Stimulated activated CD8-positive, alpha-beta memory T cell treated with anti-CD3 and anti-CD28 coated beads, Interleukin-4, amount 100 ng/mL, for 48 hours (primary cell): ENCODE measurements at places on chromosomes 5 and 9.
A peak's percentile ranks its signal among the peaks of the same experiment; 100 is the strongest.

- DNase-seq = no peak
These were observed 428.3 kb downstream of the DNAH5 start for GRCh38 chr5:13516195-13516594.

DNA sequence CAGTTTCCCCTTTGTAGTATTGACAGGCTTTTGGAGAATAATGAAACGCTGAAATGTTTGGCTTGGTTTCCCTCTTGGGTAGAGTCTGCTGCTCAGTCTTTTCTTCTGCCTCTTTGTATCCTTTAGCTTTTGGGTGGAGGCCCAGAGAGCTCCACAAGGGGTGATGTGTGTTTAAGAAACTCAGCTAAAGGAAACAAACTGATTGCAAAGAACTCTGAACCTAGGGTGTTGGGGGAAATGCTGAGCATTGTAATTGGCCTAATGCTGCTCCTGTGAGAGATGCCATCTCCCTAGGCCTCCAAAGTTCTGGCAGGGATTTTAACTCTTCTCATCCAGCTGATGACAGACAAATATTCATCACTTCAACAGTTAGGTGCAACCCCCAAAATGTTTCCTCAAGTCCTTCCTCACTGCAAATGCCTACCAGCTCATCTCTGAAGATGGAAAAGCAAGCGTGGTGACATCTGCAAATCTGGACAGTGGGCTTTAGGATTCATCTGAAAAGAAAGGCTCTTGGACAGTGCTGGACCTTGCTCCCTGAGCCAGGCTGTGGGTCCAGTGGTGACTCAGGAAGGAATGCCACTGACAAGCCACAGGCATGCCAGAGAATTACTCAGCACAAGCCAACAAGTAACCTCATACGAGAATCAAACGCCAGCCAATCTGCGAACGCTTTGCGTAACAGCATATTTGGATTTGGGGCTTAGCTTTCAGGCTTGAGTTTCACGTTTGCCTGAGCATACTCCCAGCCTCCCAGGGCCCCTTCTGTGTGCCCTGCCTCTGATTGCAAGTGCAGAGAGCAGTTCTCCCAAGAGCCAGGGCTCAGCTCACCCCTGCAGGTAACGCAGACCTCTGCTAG lies 30.5 kb upstream of the ZSWIM6 start:
- DNase-seq = no peak

GRCh38 chr5:105877592-105877991 lies 1793.1 kb downstream of the EFNA5 start:
- DNase-seq = no peak

GRCh38 chr9:91425271-91425670 lies 1.6 kb upstream of the NFIL3 start:
- no peak for DNase-seq

GRCh38 chr9:16312962-16313546 lies 557.4 kb downstream of the BNC2 start:
- DNase-seq = no peak

GRCh38 chr9:76374783-76375559 lies 19.3 kb downstream of the RFK start:
- DNase-seq = no peak

DNA sequence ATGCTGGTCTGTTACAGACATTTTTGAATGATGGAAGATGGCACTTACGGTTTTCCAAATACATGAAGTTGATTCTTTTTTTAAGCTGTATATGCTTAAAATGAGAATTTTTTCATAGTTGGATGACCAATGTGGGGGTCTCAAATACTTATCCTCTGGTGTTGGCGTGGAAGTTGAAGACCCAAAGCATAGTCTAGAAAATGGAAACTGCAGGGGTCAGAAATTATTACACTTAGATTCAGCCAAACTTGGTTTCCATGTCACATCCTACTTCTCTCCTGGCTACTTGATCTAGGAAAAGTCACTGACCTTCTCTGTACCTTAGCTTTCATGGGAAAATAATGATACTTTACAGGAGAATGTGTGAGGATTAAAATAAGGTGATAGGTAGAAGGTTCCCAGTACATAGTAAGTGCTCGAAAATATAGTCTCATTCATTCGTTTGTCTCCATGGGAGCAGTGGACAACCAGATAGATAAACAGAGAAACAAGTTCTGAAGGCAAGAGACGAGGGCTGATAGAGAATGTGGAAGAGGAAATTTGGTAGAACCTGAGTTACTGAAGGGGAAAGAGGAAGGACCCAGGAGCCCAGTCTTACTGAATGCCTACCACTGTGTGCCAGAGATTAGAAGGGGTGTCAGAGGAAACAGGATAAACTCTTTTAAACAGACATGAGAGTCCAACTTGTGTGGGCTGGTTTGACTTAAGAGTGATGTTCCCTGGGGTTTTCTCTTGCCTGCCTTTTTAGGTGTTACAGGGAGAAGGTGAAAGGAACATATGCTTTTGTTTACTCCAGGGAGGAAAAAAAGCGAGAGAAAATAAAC lies 560.3 kb upstream of the KLF4 start:
- DNase-seq = no peak

DNA sequence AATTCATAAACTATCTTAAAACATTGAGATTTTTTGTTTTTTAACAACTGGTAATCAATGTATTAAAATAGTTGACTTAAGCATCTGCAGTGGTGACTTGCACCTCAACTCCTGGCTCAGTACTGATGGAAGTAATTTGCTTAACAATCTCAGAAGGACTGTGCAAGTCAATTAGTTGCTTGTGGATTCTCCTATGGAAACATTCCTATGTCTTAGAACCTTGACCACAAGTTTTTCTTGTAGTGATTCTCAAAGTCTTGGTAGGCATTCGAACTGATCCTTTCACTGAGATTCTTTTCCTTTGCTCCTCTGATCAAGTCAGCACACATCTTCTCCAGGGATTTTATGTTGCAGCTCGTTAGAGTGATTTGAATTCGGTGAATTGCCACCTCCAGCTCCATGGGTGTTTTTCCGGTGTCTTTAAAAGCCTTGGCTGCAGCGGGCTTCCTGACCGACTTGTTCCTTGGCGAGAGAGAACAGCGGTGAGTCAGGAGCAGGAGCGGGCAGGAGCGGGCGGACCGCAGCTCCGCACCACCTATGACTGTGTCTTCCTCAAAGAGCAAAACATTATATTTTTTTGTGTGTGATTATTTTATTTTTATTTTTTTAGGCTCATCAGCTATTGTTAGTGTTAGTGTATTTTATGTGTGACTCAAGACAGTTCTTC lies 21.1 kb downstream of the HMGXB3 start:
- no peak for DNase-seq

DNA sequence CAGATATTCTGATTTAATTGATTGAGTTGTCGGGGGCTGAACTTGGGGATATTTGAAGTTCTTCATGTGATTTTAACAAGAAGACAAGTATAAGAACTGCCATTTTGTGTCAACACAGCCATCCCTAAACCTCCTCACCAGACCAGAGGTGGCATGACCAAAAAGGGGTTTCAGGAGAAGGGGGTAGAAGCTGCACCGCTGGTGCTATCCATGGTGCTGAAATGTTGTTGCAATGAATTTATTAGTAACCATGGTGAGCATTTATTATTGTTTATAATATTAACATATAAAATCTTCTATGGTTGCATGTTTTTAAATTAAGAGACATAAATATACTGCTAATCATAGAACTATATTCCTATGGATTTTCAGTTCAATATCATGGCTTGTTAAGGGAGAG lies 72.3 kb downstream of the GNA14 start:
- peak; percentile 25 for DNase-seq

DNA sequence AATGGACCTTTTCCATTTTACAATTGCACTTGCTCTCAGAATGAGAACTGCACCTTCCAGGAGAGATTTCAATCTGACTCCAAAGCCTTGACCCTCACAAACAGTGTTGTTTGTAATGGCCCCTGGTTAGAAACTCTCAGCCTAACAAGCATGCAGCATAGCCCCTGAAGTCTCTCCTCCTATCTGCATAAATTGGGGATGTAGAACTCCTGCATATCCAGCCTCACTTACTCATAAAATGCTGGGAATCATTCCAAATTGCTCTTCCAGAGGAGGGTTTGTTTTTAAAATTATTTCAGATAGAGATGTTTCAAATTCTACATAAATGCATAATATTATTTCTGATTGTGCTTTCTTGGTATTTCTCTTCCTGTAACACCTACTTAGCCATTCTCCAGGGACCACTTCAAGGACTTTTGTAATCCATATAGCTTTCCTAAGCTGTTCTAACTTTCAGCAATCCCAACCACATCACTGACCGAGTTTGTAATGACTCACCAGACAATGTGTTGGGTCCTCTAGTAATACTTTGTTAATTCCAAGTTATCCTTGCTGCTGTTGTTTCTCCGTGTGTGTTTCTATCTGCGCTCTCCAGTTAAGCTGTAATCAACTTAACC lies 143.8 kb upstream of the CCDC152 start:
- DNase-seq = no peak

DNA sequence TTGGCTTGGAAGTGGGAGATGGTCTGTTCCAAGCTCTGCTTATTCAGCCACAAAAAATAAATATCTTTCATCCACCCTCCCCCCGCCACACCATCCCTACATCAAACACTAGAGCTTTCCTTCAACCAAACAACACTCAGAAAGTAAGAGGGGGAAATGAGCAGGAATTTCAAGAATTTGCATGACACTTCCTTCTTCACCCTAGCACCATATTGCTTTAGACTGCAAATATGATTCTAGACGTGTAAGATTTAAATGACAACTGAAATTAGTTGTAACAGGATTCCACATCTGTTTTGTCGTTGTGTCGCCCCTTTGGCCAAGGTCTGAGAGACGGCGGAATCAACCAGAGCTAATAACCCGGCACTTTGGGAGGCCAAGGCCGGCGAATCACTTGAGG lies 88.5 kb downstream of the NDFIP1 start:
- no peak for DNase-seq

- no peak for DNase-seq
These were observed 40.3 kb upstream of the DAB2 start for GRCh38 chr5:39465097-39465496.

GRCh38 chr5:53126521-53126920 lies 17.0 kb upstream of the MOCS2 start:
- DNase-seq = no peak

DNA sequence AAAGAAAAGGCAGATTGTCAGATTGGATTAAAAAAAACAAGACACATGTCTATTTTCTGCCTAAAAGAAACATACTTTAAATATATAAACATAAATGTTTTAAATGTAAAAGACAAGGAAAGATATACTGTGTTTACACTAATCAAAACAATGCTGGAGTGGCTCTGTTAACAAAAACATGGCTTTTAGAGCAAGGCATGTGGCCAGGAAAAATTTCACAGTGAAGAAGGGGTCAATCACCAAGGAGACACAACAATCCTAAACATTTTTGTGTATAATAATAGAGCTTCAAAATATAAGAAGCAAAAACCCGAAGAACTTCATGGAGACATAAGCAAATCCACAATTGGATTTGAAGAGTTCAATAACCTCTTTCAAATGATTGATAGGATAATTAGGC lies 18.5 kb upstream of the GADD45G start:
- DNase-seq = no peak

- no peak for DNase-seq
These were observed 83.4 kb downstream of the MEGF10 start for GRCh38 chr5:127373858-127374491.

GRCh38 chr9:122946461-122947005 lies 5.7 kb downstream of the RABGAP1 start:
- no peak for DNase-seq

DNA sequence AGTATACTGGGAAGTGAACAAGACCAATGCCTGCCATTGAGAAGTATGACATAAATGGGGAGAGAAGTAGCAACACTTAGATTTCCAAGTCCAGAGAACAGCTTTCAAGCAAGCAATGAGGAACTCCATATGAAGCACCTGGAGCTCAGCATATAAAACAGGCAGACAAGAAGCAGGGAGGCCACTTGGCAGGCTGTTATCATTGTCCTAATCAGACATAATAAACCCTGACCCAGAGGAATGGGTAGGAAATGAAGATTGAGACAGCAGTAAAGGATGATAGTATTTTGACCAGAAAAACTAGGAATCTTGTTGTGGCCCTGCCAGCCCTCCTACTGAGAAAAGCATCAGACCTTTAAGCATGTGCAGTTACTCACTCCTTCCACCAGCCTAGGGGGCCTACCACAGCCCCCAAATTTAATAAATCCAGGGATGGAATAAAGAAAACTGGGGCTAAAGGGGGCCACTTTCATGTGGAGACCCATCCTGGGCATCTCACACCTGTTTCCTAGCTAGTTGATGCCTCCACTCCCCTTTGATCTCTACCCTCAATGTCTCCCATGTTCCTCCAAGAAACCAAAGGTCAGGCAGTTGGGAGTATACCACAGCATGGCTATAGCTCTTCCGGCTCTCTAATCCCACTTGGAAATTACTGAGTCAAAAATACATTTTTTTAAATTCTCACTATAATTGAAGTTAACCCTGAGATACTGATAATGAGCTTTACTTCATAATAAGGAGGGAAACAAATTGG lies 135.1 kb downstream of the SIL1 start:
- DNase-seq = no peak

DNA sequence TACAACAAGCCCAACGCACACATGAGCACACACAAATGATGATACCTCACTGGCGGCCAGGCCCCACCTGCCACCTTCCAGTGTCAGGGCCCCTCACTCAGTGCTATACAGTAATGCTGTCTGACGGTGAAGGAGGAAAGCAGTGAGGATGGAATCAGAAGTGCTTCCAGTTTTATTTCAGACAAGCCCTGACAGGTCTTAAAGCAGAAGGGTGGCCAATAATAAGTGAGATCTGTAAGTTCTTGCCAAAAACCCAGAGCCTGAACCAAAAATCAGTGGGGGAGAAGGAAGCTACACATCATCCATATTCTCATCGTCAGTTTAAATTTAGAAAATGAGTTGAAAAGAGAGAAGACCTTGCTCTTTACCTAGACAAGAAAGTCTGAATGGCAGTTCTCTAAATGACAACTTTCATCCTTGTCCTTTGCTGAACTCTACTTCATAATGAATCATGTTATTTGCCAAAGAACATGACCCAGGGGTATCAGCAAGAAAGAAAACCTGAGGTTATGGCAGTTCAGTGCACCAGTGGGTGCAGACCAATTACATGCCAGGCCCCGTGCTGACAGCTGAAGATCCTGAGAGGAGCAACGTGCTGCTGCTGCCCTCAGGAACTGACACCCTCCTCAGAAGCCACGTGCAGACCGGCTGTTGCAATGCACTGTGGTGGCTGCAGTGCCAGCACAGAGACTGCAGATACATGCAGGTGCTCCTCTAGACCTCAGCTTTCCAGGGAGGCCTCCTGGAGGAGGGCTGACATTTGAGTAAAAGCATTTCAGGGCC lies 118.7 kb downstream of the DROSHA start:
- DNase-seq = peak; percentile 43

DNA sequence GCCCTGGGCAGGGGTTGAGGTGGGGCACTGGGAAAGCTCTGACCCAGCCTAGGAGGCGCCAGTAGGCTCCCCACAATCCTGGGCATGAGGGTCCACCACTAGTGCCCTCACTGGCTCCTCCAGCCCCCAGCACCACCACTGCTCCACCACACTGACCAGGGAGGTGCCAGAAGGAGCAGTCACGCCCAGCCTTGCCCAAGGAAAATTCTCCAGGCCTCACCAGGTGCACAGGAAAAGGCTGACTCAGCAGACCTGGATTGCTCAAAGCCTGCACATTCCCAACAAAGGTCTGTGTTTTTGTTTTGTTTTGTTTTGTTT lies 62.9 kb downstream of the ZNF354C start:
- DNase-seq = no peak

- no peak for DNase-seq
These were observed 395.4 kb downstream of the EFNA5 start for GRCh38 chr5:107275333-107275732.

- no peak for DNase-seq
These were observed 102.2 kb upstream of the MOCS2 start for GRCh38 chr5:53211799-53212198.
